ENCODE measurements at places on chromosomes 3 and 15. TPM values are rescaled to one million over a fixed set of nuclear protein-coding genes. Genes with fewer than 3 reads are reported as not detected.

DNA sequence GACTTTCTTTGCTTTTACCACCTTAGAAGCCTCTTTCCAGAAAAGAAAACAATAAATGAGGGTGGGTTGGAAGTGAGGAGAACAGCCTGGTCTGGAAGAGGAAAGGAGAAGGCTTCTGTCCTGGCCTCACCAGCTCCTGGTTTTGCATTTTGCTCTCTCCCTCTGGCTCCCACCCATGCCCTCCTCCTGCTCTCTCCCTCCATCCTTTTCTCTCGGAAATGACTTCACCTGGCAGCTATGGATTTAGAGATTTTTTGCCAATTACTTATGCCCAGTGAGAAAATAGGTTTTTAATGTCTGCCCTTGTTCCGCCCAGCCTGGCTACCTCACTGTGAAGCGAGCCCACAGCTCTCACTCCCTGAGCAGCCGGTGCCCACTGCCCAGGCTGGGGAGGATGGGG lies 77.9 kb upstream of the NTRK3 start:
- no peak for DNase-seq

GRCh38 chr15:77426871-77427270 lies 6.2 kb downstream of the HMG20A start:
- DNase-seq = no peak

DNA sequence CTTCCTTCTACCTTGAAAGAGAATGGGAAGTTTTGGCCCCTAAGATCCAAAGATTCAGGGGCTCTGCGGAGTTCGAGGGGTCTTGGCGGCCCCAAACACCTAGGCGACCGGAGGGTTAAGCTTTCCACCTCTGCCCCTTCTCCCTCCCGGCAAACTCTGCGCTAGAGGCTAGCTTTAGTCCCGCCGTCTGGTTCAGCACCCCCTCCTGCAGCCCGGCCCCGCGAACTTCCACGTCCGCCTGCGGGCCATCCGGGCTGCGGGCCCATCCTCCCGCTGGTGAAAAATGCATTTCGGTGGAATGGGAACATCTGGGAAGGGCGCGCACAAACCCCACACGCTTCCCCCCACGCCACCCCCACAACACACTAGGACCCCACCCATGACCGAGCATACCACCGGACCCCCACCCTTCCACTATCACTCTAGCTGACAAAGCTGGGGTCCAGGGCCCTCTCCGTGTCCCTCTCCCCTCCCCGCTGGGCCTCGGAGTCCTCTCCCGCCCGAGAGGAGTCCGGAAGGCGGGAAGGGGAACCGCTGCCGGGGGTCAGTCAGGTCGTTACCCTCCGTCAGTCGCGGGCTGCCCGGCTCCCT lies 1.0 kb downstream of the SHOX2 start:
- peak; percentile 44 for DNase-seq

GRCh38 chr15:68567345-68567744 lies 11.4 kb upstream of the CORO2B start:
- DNase-seq = no peak

The KLF13 gene
- 63.4 TPM for total RNA-seq

GRCh38 chr15:70063980-70064379 lies 33.7 kb downstream of the TLE3 start:
- no peak for DNase-seq

DNA sequence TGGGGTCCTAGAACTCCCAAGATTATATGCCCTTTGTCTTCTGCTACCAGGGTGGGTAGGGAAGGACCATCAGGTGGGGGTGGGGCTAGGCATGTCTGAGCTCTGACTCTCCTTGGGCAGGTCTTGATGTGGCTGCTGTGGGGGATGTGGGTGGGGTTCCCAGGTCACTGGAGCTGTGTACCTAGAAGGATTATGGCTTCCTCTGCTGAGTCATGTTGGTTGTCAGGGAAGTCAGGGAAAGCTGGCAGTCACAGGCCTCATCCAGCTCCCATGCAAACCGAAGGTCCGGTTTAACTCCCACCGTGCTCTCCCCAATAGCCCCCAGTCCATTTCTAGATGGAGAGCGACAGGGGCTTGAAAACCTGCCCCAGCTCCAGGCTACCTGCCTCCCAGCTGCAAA lies 35.2 kb downstream of the EID1 start:
- no peak for DNase-seq

The LTF gene
- 4.8 TPM for total RNA-seq

The SGO1 gene
- 0.43 TPM for total RNA-seq

DNA sequence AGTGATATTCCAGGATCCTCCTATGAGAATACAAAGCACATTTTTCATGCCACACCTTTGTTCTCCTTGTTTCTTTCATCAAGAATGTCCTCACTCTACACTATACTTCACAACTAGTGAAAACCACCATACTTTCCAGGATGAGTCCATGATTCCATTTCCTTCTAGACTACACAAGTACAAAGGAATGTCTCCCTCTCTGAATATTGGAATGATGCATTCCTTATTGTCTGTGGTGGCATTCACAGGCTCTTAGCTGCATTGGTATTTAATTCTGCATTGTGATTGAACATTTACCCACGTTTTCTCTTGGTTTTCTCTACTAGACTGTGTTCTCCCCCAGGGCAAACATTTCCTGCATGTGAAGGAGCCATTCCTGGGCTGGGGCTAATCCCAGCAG lies 217.5 kb downstream of the RAP2B start:
- no peak for DNase-seq

DNA sequence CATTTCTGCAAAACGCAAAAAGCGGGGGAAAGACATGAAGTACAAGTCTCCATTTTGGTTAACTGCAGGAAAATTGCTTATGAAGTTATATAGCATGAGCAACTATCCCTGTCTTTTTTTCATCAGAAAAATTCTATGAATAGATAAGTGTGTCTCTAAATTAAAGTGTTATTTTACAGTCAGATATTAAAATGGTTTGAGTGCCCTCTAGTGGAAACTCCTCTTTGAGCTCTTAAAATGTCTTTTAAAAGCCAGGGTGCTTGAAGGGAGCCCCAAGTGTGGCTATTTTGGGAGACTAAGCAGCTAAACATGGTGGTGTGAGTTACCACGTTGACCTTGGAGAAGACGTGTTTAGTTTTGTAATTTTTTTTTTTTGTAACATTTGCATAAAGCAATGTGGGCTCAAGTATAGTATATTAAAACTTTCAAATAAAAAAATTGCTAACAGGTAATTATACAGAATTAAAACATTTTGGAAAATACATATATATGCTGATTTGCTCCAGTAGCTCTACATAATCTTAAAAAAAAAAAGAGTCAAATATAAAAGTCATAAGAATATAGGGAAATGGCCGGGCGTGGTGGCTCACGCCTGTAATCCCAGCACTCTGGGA lies 77.2 kb downstream of the PPP2R3A start:
- no peak for DNase-seq

- DNase-seq = no peak
These were observed 147.0 kb downstream of the PDE8A start for GRCh38 chr15:85128621-85129020.

The CLCN2 gene
- total RNA-seq = 2.9 TPM

DNA sequence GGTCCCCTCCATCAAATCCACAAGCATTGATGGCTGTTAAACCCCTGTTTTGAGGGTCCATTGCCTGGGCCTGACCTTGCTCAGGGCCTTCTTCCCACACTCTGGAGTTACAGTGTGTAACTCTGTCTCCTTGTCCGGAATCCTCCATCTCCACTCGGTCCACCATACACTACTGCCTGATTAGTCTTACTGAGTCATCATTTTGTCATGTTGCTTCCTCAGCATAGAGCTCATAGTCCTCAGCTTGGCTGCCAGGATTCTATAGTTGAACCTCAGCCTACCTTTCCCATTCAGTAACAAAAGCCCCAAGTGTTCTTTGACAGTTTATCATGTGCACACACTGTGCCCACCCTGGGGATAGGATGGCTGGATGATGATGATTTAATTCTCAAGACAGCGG lies 113.0 kb downstream of the PDE8A start:
- no peak for DNase-seq

- no peak for DNase-seq
These were observed 810 bp downstream of the PTPRG start for GRCh38 chr3:61562042-61562720.

The SEMA3F gene
- total RNA-seq = 12.3 TPM

GRCh38 chr3:64901986-64902516 lies 214.3 kb upstream of the ADAMTS9 start:
- no peak for DNase-seq

DNA sequence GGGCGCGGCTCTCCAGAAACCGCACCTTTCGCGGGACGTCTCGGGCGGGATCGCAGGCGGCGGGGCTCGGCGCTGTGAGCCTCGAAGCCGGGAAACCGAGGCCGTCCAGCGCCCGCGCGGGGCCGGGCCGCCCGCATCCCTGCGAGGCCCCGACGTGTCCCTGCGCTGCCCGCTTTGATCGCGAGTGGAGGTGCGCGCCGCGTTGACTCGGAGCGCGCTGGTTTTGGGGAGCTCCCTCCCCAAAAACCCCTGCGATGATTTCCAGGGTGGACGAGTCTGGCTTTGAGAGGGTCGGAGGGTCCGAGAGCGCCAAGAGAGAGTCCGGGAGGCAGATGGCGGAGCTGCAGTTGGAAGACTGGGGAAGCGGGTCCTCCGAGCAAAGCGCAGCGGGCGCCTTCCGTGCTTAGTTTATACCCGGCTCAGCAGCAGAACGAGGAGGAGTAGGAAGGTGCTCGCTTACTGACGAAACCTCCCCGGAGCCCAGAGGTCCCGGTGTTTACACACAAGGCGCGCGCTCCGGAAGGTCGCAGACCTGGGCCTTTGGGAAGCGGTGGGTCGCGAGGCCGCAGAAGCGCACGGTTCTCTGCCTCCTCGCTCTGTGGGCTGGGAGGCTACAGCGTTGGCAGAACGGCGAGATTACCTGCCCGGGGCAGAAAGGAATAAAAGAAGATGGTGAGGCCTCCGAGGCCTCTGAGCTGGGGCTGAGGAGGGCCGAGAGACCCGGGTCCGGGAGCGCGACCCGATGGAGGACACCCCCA lies 687 bp downstream of the ALDH1A3 start:
- peak; percentile 61 for DNase-seq

The ANKDD1A gene
- total RNA-seq = 1.1 TPM

- no peak for DNase-seq
These were observed 98.5 kb upstream of the MME start for GRCh38 chr3:154981664-154982063.

The VGLL3 gene
- 4.5 TPM for total RNA-seq

The CDC25A gene
- 1.1 TPM for total RNA-seq

DNA sequence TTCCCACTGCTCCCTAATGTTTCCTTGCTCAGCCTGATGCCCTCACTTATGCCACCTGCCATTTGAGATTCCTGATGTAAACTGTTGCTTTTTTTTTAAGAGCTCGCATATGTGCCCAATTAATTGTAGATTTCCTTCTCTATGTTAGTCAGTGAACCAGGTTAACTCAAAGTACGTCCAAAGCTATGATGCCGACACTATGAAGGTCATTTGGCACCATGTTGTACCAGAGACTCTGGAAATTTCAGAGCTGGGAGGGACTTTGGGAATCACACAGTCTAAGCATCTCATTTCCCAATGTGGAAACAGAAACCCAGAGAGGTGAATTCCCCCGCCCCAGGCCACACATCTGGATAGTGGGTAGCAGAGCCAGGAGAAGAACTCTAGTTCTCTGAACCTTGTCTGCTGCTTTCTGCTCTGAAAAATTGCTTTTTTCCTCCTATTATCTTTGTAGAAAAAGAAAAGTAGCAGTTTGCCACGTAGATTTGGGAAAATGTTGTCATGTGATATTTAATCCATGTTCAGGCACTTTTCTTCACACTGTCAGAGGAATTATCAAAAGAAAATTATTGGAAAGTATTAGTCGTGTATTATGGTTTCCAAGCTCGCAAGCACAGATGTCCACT lies 38.5 kb upstream of the TNFAIP8L3 start:
- DNase-seq = no peak

DNA sequence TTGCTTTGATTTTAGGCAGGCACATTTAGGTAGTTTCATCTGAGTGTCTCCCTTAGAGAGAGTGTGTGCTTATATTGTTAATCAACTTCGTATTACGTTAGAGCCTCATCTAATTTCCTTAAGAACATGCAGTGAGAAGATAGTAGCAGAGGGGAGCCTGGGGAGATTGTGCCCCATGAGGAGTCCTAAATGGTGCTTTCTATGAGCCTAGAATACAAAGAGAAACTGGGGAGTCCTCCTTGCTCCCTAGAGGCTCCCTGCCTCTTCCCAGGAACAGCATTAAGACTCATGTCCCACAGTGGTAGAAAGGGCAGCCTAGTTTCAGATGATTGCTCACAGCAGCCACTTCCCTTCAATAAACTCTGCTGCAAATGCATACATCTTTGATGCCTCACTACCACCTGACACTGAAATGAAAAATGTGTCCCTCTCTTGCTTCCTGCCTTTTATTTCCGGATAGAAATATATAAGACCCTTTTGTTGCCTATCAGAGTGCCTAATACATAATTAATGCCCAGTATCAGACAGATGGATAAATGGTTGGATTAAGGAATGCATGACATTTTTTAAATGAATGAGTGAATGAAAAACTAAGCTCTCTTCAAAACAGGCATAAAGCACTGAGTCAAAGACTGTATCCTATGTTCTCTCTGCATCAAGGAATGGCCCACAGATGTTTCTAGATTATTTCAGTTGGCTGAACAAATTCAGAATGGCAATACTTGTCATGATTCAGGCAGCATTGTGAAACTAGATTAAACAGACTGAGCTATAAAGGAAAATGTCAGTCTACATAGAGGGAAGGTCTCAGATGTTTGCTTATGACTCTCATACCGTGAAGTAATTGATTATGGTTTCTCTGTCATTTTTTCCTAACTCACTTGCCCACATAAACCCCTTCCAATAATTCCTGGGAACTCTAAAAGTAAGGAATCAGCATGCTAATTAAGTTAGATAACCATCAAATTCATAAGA lies 362.1 kb downstream of the LRRC3B start:
- DNase-seq = no peak

The CATSPER2 gene
- total RNA-seq = 0.54 TPM

- no peak for DNase-seq
These were observed 841.9 kb downstream of the OTOL1 start for GRCh38 chr3:162338514-162338913.

DNA sequence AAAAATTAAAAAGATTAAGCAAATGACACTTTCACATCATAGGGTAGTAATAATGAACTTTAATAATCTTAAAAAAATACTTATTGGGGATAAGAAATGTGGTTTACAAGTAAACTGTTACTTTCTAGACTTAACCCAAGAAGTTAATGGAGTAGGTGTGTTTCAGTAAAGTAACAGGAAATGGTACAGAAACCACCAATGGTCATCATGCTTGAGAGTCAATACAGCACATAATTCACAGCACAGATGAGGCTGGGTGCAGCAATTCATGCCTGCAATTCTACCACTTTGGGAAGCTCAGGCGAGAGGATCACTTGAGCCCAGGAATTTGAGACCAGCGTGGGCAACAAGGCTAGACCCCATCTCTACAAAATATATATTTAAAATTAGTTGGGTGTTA lies 11.5 kb upstream of the USP50 start:
- DNase-seq = no peak

Measured in Right ventricle myocardium inferior (tissue), 1 donor.